ENCODE measurements at places on chromosomes 3 and 15.

DNA sequence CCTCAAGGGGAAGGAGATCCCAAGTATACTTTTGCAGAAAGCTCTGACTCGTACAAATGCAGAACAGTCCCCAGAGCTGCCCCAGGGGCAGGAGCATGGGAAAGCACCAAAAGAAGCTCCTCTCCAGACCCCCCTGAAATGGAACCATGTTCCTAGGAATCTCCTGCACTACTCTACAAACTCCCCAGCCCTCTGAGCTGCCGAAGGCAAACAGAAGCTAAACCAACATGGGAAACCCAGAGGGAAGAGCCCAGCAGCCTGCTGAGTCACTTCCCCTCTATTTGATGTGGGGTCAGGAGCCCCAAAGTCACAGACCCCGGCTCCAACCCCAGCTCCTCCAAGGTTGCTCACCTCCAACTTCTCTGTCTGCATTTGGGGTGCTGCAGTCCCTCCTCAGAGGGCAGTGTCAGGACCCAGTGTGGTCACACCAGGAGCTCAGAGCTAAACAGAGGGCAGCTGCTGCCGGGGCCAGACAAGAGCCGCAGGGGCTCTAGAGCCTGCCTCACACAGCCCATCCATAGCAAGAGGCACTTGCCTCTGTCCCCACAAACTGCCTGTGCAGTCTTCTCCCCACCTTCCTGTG is 3.8 kb upstream of the PLXNA1 start:
- H3K4me3 ChIP-seq: no peak overlapping the region
- H3K27me3 ChIP-seq: no peaks in the 10 kb centered on the region
- no peak overlapping the region for H3K27ac ChIP-seq
- no peak for DNase-seq

- no peak overlapping the region for H3K4me3 ChIP-seq
- H3K27me3 ChIP-seq: no peaks in the 10 kb centered on the region
- no peak for DNase-seq
Measured at GRCh38 chr3:112009670-112010069, 10.9 kb downstream of the TAGLN3 start.

GRCh38 chr15:34248190-34248589 is 23.4 kb downstream of the EMC4 start:
- H3K36me3 ChIP-seq: peaks cover 24% of the 10 kb centered on the region
- no peak overlapping the region for H3K4me3 ChIP-seq
- no peak for DNase-seq
- no peaks in the 10 kb centered on the region for H3K4me1 ChIP-seq
- H3K27ac ChIP-seq: no peak overlapping the region
- no peaks in the 10 kb centered on the region for H3K27me3 ChIP-seq

GRCh38 chr15:27683121-27683520 is 416.0 kb downstream of the OCA2 start:
- no peaks in the 10 kb centered on the region for H3K4me1 ChIP-seq
- no peaks in the 10 kb centered on the region for H3K27me3 ChIP-seq
- H3K27ac ChIP-seq: no peak overlapping the region
- DNase-seq: no peak
- no peak overlapping the region for H3K4me3 ChIP-seq

- DNase-seq: no peak
- no peaks in the 10 kb centered on the region for H3K36me3 ChIP-seq
- H3K4me3 ChIP-seq: no peak overlapping the region
- H3K4me1 ChIP-seq: no peaks in the 10 kb centered on the region
Measured at GRCh38 chr3:164030194-164030593, 1048.1 kb downstream of the SI start.

- peaks cover 18% of the 10 kb centered on the region for H3K36me3 ChIP-seq
- no peak overlapping the region for H3K27ac ChIP-seq
- no peaks in the 10 kb centered on the region for H3K4me1 ChIP-seq
- DNase-seq: no peak
- no peak overlapping the region for H3K4me3 ChIP-seq
Measured at GRCh38 chr15:89179966-89180875, 41.2 kb downstream of the RLBP1 start.

- no peak for DNase-seq
- H3K27me3 ChIP-seq: no peaks in the 10 kb centered on the region
- no peak overlapping the region for H3K27ac ChIP-seq
- no peak overlapping the region for H3K4me3 ChIP-seq
Measured at GRCh38 chr3:123745184-123745855, 138.8 kb downstream of the MYLK start.

DNA sequence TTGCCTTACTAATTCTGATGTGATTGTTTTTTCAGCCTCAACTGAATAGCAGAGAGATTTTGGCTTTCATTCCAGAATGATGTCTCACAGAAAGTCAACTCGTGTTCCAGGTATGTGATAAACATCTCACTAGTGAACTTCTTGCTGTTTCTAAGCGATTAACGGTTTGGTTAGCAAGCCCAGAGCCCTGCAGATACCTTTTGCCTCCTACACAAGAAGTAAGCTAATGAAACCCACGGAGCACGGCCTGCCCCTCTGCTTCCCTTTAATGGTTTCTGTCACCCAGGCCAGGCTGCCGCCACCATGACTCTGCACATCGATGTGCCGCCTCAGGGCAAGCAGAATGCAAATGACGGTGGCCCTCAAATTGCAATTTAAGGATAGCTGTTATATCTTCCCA is 155.9 kb upstream of the ICE2 start:
- no peaks in the 10 kb centered on the region for H3K4me1 ChIP-seq
- no peak for DNase-seq
- H3K27ac ChIP-seq: no peak overlapping the region
- H3K27me3 ChIP-seq: no peaks in the 10 kb centered on the region

DNA sequence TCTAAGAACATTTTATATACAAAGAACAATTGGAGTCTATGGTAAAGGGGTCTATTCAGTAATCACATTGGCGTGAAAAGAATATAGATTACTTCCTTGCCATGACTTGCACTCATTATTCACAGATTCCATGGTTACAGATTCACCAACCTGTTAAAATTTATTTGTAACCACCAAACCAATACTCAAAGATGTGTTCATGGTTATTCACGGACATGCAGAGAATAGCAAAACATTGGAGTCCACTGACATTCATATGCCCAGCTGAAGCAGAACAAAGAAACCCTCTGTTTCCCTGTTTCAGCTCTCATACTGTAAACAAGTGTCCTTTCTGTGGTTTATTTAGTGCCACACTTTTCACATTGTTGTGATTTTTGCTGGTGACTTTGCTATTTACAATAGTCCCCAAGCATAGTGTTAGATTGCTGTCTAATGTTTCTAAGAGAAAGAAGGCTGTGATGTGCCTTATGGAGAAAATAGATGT is 185.8 kb upstream of the TTC14 start:
- H3K36me3 ChIP-seq: no peaks in the 10 kb centered on the region
- H3K4me3 ChIP-seq: no peak overlapping the region
- no peak overlapping the region for H3K27ac ChIP-seq
- H3K27me3 ChIP-seq: no peaks in the 10 kb centered on the region
- no peaks in the 10 kb centered on the region for H3K4me1 ChIP-seq
- no peak for DNase-seq

All from CD8-positive, alpha-beta memory T cell (primary cell).